Esophagus squamous epithelium (tissue), 5 donors: ENCODE measurements at places on chromosomes 3 and 15. TPM values are rescaled to one million over a fixed set of nuclear protein-coding genes. Genes with fewer than 3 reads are reported as not detected.

GRCh38 chr3:72538070-72538745, 310.0 kb downstream of the SHQ1 start:
- no peak overlapping the region for H3K27ac ChIP-seq
- no peak overlapping the region for H3K4me3 ChIP-seq
- DNase-seq, result no peak
- no peaks in the 10 kb centered on the region for H3K27me3 ChIP-seq
- peaks cover 7% of the 10 kb centered on the region for H3K4me1 ChIP-seq

DNA sequence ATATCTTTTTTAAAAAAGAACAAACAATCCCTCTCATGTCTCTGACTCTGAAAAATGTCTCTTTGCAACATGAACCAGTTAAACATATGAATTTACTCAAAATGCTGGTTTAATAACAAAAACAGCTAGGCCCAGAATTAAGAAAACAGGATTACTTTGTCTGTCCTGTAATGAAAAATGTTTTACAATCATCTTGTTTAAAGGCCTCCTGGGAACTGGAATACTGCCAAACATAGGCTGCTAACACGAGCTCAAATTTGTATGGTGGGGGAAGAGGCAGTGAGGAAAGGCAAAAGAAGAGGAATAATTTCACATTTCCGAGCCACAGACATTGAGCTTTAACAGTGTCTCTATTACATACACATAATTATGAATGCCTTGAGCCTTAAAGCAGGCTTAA, 61.7 kb upstream of the PPIB start:
- no peaks in the 10 kb centered on the region for H3K36me3 ChIP-seq
- no peaks in the 10 kb centered on the region for H3K4me1 ChIP-seq
- H3K27ac ChIP-seq, result no peak overlapping the region
- DNase-seq, result no peak

GRCh38 chr15:85955501-85956391, 123.9 kb upstream of the AGBL1 start:
- H3K4me1 ChIP-seq, result no peaks in the 10 kb centered on the region
- H3K36me3 ChIP-seq, result no peaks in the 10 kb centered on the region
- no peaks in the 10 kb centered on the region for H3K27me3 ChIP-seq
- DNase-seq, result no peak
- no peak overlapping the region for H3K27ac ChIP-seq

- no peak overlapping the region for H3K4me3 ChIP-seq
- no peaks in the 10 kb centered on the region for H3K4me1 ChIP-seq
- no peak for DNase-seq
- no peaks in the 10 kb centered on the region for H3K36me3 ChIP-seq
These were observed 21.8 kb upstream of the ATP13A5 start for GRCh38 chr3:193400304-193400703.

GRCh38 chr3:87052499-87053260, 61.7 kb upstream of the VGLL3 start:
- DNase-seq, result no peak
- no peak overlapping the region for H3K27ac ChIP-seq
- H3K4me3 ChIP-seq, result no peak overlapping the region

GRCh38 chr3:47121409-47121808, 42.5 kb downstream of the SETD2 start:
- no peak overlapping the region for H3K27ac ChIP-seq
- no peak overlapping the region for H3K4me3 ChIP-seq
- H3K4me1 ChIP-seq, result no peaks in the 10 kb centered on the region
- DNase-seq, result no peak

GRCh38 chr15:31065824-31066223, 35.7 kb downstream of the TRPM1 start:
- H3K27me3 ChIP-seq, result no peaks in the 10 kb centered on the region
- H3K36me3 ChIP-seq, result no peaks in the 10 kb centered on the region
- no peak for DNase-seq
- H3K4me3 ChIP-seq, result no peak overlapping the region
- H3K4me1 ChIP-seq, result peaks cover 11% of the 10 kb centered on the region

DNA sequence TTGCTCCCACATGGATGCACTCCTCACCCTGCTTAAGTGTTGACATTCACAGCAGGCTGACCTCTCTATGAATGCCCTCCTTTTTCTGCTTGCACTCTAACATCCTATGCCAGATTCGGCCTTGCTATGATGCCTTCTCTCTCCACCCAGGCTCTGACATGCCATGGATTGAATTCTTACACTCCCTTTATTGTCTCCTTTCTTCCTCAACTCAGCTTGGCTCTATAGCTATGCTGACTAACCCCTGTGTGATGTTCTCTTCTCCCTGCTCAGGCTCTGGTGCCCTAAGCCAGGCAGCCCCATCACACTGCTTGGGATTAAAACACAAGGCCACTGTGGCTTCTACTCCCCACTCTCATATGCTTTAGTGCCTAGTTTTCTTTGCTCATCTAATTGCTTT, 563.7 kb downstream of the NSUN3 start:
- H3K36me3 ChIP-seq, result no peaks in the 10 kb centered on the region
- H3K4me3 ChIP-seq, result no peak overlapping the region
- no peaks in the 10 kb centered on the region for H3K4me1 ChIP-seq
- no peak overlapping the region for H3K27ac ChIP-seq
- no peak for DNase-seq

DNA sequence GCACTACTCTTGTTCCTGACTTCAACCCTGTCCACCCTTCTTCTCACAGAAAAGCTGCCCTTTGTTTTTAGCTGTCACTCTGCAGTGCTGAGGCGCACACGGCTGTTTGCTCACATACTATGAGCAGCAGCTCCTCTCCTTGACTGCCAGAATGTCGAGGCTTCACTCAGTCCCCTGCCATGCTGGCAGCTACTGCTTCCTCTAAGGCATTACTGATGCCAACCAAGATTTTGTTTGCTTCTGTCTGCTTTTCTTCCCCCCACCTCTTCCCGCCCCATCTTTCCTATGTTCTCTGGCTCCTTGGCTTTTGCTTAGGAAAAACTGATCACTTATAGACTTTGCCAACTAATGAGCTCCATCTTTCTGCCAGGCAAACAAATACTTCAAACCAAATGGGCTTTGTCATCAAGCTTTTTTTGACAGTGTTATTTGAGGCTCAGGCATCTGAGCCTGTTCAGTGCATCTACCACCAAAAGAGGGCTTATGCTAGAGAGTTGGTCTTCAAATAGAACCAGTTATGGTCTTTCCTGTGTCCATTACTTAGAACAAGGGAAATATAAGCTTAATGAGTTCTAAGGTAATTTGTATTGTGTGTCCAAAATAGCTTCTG, 81.0 kb downstream of the FBXL2 start:
- no peaks in the 10 kb centered on the region for H3K4me1 ChIP-seq
- H3K27me3 ChIP-seq, result no peaks in the 10 kb centered on the region
- H3K36me3 ChIP-seq, result no peaks in the 10 kb centered on the region
- no peak for DNase-seq
- H3K4me3 ChIP-seq, result no peak overlapping the region

DNA sequence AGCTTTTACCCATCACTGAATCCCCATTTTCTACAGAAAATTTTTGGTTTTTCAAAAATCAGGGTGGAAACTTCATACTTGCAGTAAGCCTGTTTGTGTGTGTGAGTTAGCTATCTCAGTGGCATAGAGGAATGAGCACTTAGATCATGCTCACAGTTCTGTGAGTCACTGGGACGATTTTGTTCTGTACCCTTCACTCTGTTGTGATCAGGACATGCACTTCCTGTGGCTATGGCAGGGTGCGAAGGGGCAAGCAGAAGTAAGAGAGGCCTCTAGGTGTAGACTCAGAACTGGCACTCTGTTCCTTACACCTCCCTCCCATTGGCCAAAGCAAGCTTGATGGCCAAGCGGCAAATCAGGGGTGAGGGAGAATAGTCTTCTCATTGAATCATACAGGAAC, 11.6 kb downstream of the NIPA2 start:
- H3K4me3 ChIP-seq, result no peak overlapping the region
- no peak overlapping the region for H3K27ac ChIP-seq
- H3K27me3 ChIP-seq, result no peaks in the 10 kb centered on the region
- DNase-seq, result no peak
- no peaks in the 10 kb centered on the region for H3K4me1 ChIP-seq
- H3K36me3 ChIP-seq, result peaks cover 8% of the 10 kb centered on the region

IQCH gene
- total RNA-seq, result 3.1 TPM

NR1I2 gene
- not detected for total RNA-seq

TRIM42 gene
- not detected for total RNA-seq

CSPG4 gene
- total RNA-seq, result 13.4 TPM

MEGF11 gene
- total RNA-seq, result not detected

LTF gene
- total RNA-seq, result 204 TPM
